ENCODE measurements at places on chromosomes 12 and 14.

- DNase-seq: no peak
Observed at GRCh38 chr12:96131230-96131788, 62.9 kb upstream of the ELK3 start.

GRCh38 chr12:65775720-65776119, 48.6 kb upstream of the HMGA2 start:
- DNase-seq: no peak

GRCh38 chr12:92158796-92159439, 13.3 kb upstream of the BTG1 start:
- no peak for DNase-seq

- DNase-seq: peak; percentile 26
Observed at GRCh38 chr12:125683748-125684381, 618.6 kb downstream of the AACS start.

- DNase-seq: peak; percentile 96
Observed at GRCh38 chr12:131104463-131105350, 151.0 kb downstream of the ADGRD1 start.

- DNase-seq: no peak
Observed at GRCh38 chr14:70934084-70934483, 26.8 kb downstream of the PCNX1 start.

DNA sequence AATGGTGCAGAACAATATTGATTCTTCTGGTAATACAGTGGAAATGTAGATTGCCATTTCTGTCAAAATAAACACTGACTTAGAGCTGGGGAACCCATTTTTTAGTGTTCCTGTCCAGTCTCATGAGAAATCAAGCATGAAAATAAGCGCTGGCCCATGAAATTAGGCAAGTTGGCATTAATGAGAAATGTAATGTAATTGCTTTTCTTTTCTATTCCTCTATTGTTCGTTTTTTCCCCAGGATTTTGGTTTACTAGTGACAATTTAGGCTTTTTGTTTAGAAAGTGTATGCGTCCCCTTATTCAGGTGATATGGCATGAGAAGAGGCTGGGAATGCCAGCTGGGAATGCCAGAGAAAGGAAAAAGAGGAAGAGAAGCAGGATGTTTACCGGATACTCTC, 64.4 kb upstream of the KICS2 start:
- no peak for DNase-seq

- peak; percentile 7 for DNase-seq
Observed at GRCh38 chr14:80784820-80785219, 156.7 kb downstream of the CEP128 start.

DNA sequence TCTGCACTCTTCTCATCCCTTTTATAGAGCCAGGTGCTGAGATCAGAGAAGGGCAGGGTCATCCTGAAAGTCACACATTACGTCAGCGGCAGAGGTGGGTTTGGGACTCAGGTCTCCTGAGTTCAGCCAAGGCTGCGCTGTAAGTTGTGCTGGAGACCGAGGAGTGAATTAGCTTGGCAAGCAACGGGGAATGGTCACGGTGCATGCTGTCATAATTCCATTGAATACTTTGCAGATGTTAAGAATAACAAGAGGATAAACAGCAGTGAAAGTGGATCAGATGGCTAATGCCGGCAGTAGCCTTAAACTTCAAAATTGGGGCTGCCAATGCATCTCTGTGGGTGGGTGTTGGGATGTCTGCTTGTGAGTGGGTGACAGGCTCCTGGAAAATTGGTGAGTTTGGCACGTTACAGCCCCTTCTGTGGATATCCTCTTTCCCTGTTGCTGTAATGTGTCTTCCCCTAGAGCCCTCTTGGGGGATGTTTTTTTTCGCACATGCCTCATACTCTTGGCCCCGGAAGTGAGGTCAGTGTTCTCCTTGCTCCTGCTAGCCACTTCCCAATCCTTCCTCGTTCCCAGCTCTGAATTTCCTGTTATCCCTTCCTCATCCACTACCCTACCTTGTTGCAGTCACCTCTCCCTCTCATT, 287.1 kb upstream of the SRRM4 start:
- no peak for DNase-seq

DNA sequence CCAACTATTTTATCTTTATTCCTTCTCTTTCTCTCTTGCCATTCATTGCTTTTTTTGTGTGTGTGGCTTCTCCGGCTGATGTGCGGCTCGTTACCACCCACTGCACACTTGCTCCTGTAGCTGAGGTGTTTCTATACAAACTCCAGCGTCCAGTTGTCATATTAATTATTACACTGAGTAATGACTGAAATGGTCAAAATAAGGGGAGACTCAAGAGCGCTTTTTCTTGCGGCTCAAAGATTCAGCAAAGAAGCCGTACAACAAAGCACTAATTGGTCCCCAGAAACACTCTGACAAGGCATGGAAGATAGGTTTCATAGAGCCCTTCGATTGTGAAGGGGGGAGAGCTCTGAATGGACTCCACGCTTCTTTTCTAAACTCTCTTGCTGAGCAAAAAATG, 5.6 kb upstream of the ASCL1 start:
- DNase-seq: no peak

DNA sequence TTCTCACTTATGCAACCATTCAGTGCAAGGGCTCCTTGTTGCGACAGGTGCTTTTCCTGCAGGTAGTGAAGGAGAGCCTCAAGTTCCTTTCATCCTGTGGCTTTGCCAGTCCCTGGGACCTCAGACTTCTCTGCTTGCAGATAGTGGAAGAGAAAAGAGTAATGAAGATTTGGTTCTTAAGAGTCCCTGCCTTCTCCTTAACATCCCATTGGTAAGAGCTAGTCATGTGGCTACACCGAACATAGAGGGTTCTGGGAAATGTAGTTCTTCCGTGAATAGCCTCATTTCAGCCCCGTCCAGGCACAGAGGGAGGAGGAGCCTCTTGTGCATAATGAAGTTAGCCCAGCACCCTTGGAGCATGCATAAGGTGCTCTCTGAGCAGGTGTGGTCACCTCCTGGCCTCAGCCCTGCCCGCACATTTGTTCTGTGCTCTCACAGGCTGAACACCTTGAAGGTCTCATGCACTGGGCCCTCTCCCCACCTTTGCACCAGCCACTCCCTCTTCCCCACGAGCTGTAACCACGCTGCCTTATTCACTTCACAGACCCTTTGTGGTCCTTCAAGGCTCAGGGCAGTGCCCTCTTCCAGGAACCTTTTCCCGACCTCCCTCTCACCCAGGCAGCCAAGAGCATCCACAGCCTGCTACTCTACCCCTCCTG, 134.0 kb downstream of the BCL11B start:
- no peak for DNase-seq

DNA sequence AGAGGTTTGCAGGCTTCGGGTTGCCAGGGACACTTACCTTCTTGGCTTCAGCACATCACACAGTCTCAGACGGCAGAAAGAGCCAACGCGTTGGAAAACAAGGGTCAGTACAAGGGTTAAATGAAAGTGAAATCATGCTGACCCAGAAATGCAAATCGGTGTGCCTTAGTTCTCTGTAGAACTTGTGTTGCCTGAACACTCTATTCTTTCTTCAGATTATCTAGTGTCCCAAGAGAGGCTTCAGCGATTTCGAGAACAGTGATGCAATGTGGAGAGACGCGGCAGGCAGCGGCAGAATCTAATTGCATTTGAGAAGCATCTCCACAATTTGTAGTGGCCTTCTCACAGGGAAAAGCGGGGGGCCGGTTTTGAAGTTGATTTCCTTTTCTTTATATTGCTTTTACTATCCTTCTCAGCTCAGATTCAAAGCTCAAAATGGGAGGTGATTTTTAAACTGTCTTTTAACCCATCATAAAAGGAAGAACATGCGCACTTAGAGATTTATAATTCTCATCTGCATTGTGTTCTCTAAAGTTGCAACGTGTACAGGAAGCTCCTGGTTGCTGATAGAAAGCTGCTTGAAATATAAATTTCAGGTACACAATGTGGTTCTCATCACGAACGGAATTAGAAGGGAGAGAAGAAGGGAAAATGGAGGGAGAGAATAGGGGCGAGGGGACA, 67.8 kb upstream of the EGLN3 start:
- no peak for DNase-seq

GRCh38 chr14:73125746-73126145, 10.6 kb upstream of the PSEN1 start:
- no peak for DNase-seq

DNA sequence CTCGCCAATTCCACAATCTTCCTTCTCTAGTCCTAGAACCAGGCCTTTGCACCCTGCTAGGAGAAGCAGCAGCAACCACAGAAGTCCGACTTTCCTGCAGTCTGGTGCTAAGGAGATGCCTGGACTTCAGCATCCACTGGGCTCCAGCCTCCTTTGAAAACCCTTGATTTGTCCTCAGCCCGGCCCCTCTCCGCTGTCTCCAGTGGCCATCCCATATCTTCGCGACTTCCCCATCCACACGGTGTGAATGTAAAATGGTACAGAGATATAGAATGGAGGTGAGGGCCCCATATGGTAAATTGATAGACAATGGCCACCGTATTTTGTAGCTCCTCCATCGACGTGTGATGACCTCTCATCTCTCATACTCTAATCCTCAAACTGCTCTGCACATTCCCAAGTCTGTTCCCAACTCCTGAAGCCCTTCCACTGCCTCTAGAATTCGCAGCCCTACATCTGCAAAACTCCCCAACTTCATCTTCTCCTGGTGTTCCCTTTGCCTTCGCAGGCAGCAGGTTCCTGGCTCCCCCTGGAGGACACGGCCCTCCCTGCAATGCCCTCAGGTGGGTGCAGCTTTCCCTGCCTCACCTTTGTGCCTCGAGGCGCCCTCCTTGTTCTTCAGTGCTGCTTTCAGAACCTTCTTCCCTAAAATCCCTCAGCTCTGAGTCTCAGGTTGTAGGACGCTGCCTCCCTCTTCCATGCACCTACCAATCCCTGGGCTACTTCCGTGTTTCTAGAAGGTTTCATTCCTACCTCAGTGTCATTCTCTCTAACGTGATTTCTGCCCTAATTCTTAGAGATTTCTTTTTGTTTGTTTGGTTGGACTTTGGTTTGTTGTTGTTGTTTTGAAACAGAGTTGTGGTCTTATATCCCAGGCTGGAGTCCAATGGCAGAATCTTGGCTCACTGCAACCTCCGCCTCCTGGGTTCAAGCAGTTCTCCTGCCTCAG, 36.7 kb downstream of the TMBIM6 start:
- DNase-seq: no peak

GRCh38 chr12:49867570-49868341, 24.9 kb upstream of the BCDIN3D start:
- DNase-seq: no peak

- DNase-seq: no peak
Observed at GRCh38 chr12:114687802-114688201, 3.8 kb upstream of the TBX3 start.

- DNase-seq: no peak
Observed at GRCh38 chr12:12032260-12032791, 38.4 kb upstream of the BCL2L14 start.

- DNase-seq: no peak
Observed at GRCh38 chr14:95025218-95025617, 132.1 kb downstream of the DICER1 start.

DNA sequence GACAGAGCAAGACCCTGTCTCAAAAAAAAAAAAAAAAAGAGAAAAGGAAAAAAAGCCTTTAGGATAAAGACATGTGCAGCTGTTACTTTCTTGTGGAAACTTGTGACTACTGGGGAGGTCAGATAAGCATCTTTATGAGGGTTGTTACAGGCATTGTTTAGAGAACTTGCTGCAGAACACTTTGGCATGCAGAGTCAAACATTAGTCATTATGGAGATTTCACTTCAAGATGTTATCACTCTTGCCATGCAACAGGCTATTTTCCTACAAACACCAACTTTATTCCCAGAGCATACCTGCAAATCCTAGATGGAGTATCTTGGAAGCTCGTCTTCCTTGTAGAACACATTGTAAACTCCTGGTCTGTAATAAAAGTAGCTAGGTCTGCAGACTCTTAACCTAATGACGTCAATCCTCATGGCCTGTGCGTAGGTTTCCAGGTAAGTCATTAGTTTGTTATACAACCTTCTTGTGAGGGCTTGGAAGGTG, 36.3 kb upstream of the WDR89 start:
- DNase-seq: no peak

DNA sequence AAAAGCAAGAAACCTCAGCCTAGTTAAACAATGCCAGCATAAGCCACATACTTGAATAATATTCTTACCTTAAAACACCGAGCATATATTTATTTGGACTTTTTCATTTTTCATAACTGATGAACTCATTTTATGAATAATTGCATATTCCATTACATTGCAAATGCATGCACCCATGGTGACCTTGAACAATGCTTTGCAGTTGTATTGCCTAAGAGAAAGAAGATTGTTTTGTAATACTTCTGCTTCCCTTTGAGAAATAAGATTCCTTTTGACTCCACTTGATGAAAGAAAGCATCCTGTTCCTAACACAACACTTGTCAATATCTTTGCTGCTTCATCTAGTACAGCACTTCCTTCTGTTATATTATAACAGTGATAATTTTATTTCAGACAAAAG, 1182.2 kb downstream of the FLRT2 start:
- DNase-seq: no peak

DNA sequence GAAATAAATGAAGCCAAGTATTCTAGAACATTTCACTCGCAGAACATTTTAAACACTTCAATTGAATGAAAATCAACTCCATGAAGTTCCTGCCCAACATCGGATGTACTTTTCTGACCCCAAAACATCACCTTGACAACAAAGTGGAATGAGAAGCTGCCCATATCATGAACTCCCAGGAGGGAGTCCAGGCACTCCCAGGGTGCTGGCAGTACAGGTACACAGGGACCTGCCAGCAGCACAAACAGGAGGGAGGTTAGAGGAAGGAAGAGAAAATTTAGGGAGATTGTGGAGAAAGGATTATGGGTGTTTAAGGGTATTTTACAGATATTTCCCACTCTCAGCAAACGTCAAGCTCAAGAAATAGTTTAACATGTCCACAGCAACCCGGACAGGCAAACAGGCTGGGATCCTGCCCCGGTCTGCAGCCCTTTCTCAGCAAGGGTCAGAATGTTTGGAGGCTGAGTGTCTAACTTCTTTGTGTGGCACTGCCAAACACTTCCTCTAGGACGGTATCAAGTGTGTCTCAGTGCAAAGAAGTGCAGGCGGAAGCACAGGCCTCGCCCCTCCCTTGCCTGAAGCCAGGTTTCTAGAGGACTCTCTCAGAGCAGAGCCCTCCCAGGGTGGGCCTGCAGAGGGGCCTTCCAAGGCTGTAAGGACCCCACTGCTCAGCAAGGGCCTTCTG, 72.2 kb downstream of the SETD3 start:
- DNase-seq: no peak

DNA sequence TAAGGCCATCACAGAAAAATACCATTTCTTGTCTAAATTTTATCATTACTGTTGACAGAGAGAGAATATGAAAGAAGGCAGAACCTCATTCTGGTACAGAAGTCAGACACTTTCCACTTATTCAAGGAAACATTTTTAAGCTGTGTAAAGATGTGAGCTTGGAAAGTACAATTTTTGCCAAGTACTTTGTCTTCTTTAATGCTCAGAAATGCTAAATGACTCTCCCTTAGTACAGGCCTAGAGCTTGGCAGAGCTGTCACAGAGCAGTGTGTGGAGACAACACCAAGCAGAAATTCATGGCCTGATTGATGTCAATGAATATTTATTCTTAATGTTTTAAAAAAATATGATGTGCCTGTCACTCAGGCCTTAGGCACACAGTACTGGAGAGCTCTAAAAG, 20.7 kb downstream of the NT5DC3 start:
- no peak for DNase-seq

- no peak for DNase-seq
Observed at GRCh38 chr12:29148911-29149690, at the start of gene FAR2. FAR2 (plus strand) TSS chr12:29149278; CDS start chr12:29270450, 121,172 bp downstream.

Data from spinal cord (tissue), 10 donors.